ENCODE measurements at places on chromosomes 16 and 17.

- DNase-seq, result no peak
These were observed 163.8 kb upstream of the TBX2 start for GRCh38 chr17:61235827-61236197.

GRCh38 chr16:21644674-21645073 lies 7.7 kb downstream of the IGSF6 start:
- no peak for DNase-seq

DNA sequence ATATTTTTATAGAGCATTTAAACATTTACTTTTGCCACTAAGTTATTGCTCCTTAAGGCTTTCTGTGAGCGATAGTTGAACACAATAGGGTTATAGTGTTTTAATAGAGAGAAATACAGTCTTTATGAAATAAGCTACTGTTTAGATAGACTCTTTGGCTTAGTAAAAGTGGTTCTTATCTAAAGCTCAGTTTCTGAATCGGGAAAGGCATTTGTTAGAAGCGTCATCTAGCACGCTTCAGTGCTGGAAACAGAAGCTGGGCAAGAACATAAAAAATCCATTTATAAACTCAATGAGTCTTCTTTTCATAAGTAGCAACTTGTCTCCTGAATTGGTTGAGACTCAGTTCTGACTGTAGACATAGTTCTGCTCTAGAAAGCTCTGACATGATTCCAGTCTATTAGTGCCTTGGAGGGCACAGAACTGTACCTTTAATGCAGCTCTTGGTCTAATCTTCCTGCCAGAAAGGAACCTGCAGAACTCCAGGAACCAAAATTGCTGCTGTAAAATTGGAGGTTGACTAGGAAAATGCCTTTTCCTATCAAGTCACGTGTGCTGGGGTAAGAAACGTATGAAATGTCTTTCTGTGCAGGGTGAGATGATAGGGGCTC lies 55.4 kb upstream of the DNAJA2 start:
- no peak for DNase-seq

- DNase-seq, result no peak
These were observed 53.6 kb upstream of the ANKFN1 start for GRCh38 chr17:56099649-56100048.

DNA sequence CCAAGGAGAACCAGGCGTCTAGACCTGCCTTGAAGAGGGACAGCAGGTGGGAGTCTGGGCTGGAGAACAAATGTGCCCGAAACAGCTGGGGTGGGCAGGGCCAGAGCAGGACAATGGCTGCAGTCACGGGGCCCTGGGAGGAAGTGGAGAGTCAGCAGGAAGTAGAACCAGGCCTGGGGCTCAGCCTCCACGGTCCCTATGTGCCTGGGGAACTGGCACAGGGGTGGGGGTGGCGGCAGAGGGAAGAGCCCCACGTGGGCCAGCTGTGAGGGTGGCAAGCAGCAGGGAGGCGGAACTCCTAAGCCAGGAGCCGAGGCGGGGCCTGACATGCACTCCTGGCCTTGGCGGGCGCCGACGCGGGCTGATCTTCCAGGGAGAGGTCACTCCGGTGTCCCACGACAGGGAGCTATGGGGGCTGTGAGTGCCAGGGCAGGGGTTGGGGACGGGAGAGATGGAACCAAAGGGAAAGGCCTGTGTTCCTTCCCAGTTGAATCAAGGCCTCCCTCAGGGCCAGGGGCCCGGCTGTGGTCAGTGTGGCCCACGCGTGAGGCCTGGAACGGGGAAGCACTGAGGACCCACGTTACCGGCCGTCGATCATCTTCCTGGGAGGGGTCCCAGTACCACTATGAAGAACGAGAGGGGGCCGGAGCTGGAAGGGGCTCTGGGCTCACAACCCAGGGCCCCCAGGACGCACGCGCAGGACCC lies 42.7 kb downstream of the TIMM22 start:
- peak; percentile 37 for DNase-seq

DNA sequence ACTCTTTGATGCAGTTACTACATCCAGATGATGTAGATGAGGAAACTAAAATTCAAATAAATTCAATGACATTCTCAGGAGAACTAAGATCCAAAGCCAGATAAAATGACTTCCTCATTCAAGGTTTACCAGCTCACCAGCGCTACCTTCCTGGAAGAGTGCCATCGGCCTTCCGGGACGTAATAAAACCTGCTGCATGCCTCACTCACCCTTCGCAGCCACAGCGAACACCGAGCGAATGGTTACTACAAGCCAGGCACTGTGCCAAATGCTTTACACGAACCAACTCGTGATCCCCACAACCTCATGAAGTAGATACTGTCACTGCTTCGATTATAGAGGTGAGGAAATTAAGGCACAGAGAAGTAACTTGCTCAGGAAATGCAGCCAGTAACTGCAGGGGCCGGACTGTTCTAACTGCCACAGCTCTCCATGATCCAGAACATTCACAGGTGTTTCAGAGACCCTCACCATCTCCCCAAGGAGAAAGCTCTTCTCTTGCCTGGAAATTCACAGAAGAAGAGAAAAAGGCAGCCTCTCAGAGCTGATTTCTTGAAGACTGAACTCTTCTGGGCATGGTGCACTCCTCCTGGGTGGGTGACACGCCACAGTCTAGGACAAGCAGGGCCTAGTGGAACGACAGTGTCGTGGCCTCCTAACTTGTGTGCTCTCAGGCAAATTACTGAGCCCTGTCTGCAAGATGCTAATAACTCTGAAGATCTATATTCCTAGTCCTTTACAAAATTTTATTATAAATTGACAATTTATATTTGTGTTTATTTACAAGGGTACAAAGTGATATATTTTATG lies 46.8 kb downstream of the HIC1 start:
- peak; percentile 62 for DNase-seq

GRCh38 chr16:65598621-65599020 lies 476.8 kb upstream of the CDH11 start:
- no peak for DNase-seq

DNA sequence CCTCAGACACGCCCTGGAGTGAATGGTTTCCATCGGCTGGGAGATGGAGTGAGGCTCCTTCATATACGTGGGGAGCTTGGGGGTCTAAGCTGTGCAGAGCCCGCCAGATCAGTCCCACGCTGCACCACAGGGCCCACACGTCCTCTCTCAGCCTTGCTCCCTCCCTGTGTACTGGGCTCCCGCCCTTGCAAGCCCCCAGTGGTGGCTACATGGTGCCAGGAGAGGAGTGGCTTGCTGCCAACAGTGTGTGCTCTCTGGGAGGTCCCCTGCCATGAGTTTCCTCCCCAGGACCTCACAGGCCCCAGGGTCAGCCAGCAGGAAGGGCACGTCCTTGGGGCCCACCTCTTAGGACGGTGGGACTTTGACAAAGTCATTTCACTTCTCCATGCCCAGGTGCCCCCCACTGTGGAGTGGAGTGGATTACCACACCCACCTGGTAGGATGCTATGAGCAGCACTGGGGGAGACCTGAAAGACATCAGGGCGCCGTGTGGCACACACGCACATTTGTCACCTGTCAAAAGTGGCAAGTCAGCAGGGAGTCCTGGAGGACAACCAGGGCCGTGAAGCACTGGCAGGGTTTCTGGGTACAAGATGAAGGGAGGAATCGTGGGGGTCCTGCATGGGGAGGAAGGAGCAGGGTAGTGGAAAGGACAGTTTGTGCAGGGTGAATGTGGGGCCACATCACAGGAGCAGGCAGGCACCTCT lies 13.7 kb downstream of the SLC5A10 start:
- no peak for DNase-seq

DNA sequence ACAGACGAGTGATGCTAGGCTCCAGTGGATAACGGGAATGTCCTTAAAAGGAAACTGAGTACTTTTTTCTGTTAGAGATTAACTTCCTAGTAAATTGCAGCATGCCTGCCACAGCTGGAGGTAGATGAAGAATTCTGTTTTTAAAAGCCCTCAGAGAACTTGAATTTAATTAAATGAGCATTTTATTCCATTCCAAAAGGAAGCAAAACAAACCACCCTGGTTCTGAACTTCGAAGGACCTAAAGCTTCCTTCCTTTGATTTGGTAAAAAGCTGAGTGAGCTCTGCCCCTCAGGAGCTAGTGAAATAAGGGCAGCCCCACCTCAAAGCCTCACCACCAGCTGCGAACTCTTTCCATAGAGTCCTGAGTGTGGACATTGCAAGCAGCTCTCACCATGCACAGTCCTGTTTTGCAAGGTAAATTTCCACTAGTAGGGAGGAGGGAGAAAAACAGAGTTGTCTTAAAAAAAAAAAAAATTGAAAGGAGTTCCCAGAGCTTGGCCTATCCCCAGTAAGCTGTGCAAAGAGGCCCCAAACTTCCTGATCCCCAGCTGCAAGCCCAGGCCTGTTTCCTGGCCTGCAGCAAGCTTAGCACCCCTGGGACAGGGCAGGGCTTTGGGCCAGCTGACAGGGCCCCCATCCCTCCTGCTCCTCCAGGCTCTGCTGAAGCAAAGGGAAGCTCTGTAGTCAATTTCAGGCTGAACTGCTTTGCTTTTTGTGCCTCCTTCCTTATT lies 11.2 kb downstream of the CHD9NB start:
- no peak for DNase-seq

GRCh38 chr16:88731699-88732098 lies 25.4 kb downstream of the CTU2 start:
- no peak for DNase-seq

GRCh38 chr16:50771366-50771765 lies 29.5 kb downstream of the CYLD start:
- DNase-seq, result no peak

DNA sequence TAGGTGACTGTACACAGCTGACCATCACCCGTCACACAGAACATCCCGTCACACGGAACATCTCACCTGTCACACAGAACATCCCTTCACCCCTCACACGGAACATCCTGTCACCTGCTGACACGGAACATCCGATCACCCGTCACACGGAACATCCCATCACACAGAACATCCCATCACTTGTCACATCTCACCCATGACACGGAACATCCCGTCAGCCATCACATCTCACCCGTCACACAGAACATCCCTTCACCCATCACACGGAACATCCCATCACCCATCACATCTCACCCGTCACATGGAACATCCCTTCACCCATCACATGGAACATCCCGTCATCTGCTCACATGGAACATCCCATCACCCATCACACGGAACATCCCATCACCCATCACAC lies 3.8 kb downstream of the CPNE7 start:
- no peak for DNase-seq

- DNase-seq, result no peak
These were observed 14.9 kb downstream of the CA4 start for GRCh38 chr17:60164697-60165096.

- no peak for DNase-seq
These were observed 514 bp downstream of the THRA start for GRCh38 chr17:40063187-40063771.

GRCh38 chr16:31105677-31106213 lies 2.4 kb upstream of the BCKDK start:
- DNase-seq, result no peak

GRCh38 chr16:67936880-67937605 lies 393 bp upstream of the PSMB10 start:
- no peak for DNase-seq

Data from glomerular endothelial cell (primary cell).